ENCODE measurements at places on chromosomes 7 and 10.
A peak's percentile ranks its signal among the peaks of the same experiment; 100 is the strongest.

- no peak for DNase-seq
Observed at GRCh38 chr7:32887395-32887794, 4.2 kb downstream of the KBTBD2 start.

- DNase-seq = no peak
Observed at GRCh38 chr7:133712544-133712943, 414.6 kb upstream of the LRGUK start.

DNA sequence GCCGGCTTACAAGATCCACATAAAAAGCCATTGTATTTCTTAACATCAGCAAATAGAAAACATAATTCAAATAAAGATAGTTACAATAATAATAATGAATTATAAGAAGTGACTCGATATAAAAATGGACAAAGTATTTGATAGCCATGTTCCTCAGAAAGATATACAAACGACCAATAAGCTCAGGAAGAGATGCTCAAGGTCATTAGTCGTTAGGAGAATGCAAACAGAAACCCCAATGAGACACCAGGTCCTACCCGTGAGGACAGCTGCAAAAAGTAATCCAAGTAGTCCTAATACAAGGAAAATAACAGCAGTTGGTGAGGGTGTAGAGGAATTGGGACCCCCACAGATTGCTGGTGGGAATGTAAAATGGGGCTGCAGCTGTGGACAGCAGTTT, 54.2 kb upstream of the INPP5A start:
- DNase-seq = no peak

GRCh38 chr10:113552014-113552413, 839 bp upstream of the HABP2 start:
- no peak for DNase-seq

DNA sequence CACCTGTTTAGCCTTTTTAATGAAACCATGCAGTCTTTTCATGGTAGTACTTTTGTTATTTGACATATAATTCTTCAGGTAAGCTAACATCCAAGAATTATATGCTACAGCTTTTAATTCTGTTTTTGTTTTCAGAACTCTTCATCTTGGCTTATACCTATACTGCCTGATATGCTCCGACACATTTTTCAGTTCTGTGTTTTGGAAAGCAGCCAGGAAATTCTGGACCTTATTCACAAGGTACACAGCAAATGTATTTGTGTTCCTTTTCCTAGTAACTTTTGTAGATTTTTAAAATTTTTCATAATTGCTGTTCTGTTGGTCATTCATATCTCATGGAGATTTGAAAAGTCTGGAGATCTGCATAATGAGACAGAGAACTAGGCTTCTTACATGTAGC, 56.7 kb downstream of the BTAF1 start:
- no peak for DNase-seq

DNA sequence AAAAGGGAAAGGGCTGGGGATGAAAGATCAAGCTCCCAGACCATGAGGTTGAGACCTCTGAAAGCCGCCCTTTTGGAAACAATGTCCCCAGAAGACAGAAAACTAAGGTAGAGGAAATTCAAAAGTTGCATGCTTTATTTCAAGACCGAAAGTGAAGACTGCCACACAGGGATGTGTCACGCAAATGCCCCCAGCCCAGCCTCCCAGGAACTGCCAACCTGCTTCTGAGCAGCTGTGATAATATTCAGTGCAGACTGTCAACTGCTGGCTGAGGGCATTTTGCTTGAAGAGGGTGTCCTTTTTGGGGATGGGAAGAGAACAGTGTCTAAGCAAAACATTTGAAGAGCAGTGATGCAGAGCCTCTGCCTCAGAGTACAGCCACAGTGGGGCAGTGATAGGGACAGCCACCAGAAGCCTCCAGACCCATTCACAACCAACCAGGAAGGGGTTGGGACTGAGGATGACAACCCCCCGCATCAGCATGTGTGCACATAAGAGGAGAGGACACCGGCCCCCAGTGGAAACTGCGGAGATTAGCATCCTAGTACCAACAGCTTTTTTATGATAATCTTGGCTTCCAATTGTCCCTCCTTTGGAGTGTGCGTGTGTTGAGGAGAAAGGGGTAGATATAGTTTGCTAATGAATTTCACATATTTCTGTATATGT, 34.7 kb upstream of the NFE2L3 start:
- DNase-seq = no peak

GRCh38 chr10:79179164-79179956, 110.6 kb downstream of the ZMIZ1 start:
- no peak for DNase-seq

DNA sequence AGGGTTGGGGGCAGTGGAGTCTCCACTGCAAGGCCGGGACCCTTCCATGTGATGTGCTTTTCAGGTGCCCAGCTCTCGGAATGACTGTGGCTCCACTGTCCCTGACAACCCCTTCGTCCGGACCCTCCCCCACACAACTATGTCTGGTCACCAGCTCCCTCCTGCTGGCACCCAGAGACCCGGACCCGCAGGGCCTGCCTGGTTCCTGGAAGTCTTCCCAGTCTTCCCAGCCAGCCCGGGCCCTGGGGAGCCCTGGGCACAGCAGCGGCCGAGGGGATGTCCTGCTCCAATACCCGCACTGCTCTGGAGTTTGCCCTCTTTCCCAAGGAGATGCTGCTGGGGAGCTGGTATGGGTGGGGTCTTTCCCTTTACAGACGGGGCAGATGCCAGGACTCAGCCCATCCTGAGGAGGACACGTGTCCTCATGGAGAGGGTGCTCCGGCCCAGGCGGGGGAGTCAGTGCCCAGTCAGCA, 5.5 kb downstream of the ATP6V0E2 start:
- DNase-seq = no peak

DNA sequence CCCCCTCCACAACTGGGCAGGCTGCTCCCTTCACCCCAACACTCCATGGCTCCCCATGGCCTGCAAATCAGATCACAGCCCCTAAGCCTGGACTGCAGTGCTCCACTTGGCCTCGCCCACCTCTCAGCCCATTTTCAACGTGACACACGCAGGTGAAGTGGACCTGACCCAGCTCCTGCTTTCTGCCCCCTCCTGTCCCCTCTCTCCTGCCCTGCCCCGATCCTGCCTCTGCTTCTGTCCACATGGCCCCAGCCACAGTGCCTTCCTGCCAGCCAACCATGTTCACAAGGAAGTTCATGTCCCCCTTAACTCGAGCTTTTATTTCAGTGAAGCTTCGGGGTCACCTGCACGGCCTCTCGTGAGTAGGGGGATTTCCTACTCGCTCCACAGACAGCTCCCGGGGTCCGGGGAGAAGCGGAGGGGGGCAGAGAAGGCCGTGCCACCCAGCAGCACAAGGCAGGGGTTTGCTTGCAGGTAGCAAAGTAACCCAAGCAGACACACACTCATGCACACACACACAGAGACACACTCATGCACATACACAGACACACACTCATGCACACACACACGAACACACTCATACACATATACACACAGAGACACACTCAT, 537.5 kb downstream of the DNAJB6 start:
- DNase-seq = no peak

- DNase-seq = peak; percentile 26
Observed at GRCh38 chr7:121395494-121395960, 581 bp downstream of the FAM3C start.

DNA sequence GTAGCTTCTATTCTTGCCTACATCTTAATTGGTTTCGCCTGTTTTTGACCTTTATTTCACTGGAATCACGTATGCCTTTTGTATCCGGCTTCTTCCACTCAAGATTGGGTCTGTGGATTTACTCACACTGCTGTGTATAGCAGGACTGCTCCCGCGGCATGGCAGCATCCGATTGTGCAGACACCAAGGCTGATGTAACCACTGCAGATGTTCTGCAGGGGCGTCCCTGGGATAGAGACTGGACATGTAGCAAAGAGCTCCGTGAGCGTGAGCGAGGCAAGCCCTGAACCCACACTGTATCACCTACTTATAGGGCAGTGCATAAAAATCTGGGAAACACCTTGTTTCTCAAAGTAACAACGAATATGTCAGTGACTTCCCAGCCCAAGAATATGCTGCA, 11.4 kb upstream of the IDI2 start:
- DNase-seq = no peak

DNA sequence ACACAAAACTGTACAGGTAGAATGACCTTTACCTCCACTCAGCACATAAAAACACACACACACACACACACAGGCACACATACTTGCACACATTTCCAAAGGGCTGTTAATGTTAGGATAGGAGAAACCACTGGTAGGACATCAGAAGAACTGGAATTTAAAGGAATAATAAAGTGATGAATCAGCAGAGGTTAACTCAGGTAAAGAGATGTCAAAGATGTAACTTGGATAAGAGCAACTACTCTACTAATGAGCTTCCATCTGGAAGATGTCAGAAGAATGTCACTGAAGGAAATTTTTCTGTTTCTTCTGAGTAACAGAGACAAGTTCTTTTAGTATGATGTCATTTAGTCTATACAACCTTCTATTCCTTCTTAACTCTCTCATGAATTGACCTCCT, 26.4 kb upstream of the GPR37 start:
- no peak for DNase-seq

- no peak for DNase-seq
Observed at GRCh38 chr7:100892364-100893317, 3.0 kb downstream of the ACHE start.

- DNase-seq = no peak
Observed at GRCh38 chr10:42609872-42610271, 28.5 kb downstream of the ZNF33B start.

- DNase-seq = no peak
Observed at GRCh38 chr7:93046641-93047040, 71.1 kb downstream of the SAMD9 start.

GRCh38 chr10:95864906-95865813, 42.6 kb upstream of the CC2D2B start:
- DNase-seq = peak; percentile 52

DNA sequence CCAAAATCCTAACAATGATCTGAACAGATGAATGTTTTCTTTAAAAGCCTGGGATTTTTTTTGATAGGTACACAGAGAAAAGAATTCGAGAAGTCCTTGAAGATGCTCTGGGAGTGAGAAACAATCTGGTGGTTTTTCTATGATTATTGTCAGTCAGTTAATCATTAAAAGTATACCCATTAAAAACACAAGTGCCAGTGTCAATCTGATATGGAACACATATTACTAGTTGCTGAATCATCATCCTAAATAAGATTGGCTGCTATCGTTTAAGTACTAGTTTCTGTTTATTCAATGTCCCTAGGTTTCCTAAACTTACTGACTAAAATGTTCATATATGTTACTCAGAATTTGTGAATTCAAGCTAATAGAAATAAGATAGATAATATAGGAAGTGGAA, 16.1 kb downstream of the COL28A1 start:
- no peak for DNase-seq

DNA sequence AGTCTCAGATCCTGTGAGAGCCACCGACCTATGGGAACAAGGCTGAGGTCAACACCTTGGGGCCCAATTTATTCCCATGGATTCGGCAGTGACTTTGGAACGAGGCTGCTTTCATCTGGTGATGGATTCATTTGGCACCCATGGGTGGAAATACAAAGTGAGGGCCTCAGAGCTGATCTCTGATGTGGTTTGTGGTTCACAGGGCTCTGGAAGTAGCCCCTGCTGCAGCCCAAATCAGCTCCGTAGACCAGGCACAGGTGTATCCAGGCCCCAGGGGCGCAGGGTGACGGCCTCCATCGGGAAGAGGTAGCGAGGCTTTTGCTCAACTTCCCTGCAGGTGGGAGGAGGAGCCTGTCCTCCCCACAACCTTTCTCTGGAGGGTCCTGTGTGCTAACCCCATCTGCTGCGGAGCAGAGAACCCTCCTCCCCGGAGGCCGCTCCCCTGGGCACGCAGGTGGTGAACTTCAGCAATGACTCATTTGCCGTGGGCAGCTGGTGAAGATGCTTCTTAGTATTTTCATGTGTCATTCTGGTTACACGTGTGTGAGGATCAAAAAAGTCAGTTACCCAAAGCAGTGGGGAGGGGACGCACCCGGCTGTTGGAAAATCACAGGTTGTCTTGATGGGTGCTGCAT, 7.5 kb upstream of the JAKMIP3 start:
- no peak for DNase-seq

DNA sequence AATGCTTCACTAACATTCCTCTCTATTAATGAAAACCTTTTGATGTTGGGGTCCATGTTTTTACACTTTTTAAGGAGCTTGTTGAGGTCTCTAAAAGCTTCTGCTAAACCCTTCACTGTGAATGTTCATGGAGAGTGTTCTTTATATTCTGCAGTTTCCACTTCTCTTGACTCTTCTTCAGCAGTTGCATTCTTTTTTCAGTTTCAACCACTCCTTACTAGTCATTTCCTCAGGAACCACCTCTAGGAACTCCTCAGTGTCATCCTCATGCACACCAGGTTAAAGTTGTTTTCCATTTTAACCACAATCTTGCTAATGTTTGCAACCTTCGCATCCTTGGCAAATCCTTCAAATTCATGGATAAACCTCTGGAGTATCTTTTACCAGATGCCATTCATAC, 821.6 kb downstream of the ANKRD7 start:
- DNase-seq = no peak

DNA sequence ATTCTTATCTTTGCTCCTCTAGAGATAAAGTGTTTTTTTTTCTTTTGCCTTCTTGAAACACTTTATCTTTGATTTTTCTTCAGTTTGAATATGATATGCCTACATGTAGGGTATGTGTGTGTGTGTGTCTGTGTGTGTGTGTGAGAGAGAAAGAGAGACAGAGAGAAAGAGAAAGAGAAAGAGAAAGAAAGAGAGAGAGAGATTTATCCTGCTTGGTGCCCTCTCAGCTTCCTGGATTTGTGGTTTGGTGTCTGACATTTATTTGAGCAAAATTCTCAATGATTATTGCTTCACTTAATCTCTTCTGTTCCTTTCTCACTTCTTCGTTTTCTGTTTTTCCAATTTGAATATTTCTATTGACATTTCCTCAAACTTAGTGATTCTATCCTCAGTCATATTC, 60.3 kb downstream of the RAB18 start:
- DNase-seq = no peak

GRCh38 chr10:52875336-52875735, 102.8 kb upstream of the MBL2 start:
- DNase-seq = no peak

DNA sequence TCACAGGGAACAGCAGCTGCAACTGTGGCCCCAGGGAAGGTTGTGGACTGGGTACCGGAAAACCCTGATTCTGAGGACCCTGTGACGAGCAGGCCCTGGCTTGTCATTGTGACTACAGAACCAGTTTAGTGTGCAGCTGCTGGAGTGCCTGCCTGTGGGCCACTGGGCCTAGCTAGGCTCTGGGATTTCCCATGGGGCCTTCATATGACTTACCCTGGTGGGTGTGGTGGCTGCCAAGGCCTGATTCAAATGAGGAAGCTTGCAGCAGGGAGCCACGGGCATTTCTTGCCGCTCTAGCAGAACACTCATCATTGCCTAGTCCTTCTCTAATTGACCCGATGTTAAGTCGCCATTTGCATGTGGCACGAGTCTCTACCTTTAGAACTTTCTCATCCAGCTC, 14.7 kb upstream of the CAMK2G start:
- no peak for DNase-seq
